ENCODE measurements at places on chromosomes 2 and 18. TPM values are rescaled to one million over a fixed set of nuclear protein-coding genes. Genes with fewer than 3 reads are reported as not detected.

TMEM163 gene
- 34.6 TPM for total RNA-seq

CNOT9 gene
- total RNA-seq, result 30.9 TPM

LHCGR gene
- total RNA-seq, result not detected

DNA sequence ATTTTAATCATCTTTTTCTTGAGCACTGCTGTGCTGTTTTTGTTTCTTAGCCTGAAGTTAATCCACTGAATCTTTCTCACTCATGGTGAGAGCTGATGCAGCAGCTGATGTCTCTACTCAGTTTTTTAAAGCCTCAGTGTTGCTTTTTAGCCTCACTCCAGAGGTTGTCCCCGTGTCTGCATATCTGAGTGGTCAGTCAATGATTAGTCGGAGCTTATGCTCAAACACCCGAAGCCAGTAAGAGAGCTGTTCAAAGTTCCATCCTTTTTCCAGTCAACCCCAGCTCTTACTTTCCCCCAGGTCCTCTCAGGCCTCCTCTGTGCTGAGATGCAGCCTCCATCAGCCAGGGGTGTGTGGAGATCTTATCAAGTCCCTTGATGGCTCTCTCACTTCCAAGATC lies 81.1 kb downstream of the MBOAT2 start:
- no peak for DNase-seq

DNA sequence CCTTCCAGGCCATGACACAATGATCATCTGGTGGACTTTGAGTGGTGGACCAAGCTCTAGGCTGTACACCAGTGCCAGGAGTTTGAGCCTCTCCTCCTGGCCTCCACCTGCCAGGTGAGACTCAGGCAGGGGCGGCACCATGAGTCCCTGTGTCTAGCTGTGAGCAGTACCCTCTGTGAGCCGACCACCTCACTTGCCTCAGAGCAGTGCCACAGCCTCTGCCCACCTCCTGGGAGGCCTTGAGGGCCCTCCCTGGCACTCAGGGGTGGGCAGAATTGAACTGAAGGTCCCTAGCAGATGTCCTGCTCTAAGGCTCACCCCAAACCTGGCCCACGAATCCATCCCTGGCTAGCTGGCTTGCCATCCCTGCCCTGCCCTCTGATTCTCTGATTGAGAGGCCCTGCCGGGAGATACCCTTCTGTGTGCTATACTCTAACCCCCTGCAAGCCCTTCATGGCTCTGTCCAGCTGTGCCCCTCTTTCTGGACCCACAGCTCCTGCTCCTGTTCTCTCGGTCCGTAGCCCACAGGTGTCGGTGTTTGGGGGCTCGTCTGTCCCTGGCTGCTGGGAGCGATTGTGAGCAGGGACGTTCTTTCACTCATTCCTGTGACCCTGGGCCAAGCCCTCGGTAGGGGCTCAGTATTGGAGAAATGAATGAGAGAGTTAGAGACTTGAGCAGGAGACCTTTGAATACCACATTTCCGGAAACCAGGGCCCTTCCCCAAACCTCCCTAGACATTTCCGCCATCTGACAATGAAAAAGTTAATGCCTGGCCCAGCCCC lies 70.0 kb downstream of the INHBB start:
- DNase-seq, result no peak

ATP6V1B1 gene
- total RNA-seq, result 2.1 TPM

All from upper lobe of right lung (tissue), 1 donor.